RWPE1 (cell line): ENCODE measurements at places on chromosomes 1 and 21.
A peak's percentile ranks its signal among the peaks of the same experiment; 100 is the strongest.

DNA sequence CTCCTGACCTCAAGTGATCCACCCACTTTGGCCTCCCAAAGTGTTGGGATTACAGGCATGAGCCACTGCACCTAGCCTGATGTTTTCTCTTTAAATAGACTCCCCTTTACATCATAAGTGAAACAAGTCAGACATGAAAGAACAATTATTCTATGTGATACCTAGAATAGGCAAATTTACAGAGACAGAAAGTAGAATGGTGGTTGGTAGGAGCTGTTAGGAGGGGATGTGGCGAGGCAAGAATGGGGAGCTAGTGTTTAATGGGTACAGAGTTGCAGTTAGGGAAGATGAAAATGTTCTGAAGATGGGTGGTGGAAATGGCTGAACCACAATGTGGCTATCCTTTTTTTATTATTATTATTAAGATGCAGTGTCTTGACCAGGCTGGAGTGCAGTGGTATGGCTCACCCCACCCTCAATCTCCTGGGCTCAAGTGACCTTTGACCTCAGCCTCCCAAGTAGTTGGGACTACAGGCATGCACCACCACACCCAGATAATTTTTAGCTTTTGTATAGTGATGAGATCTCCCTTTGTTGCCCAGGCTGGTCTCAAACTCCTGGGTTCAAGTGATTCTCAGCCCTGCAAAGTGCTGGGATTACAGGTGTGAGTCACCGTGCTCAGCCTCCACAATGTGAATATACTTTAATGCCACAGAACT lies 28.4 kb downstream of the ELF3 start:
- no peak for DNase-seq

DNA sequence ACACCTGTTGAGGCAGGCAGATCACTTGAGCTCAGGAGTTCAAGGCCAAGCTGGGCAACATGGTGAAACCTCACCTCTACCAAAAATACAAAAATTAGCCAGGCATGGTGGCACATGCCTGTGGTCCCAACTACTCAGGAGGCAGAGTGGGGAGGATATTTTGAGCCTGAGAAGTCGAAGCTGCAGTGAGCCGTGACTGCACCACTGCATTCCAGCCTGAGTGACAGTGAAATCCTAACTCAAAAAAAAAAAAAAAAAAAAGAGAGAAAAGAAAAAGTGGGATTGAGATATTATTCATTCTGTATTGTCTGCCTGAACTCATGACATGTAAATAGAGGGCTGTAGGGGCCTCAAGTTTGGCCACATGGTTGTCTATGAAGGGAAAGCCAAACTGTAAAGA lies 37.3 kb downstream of the WNT2B start:
- no peak for DNase-seq

GRCh38 chr1:94927405-94928175 lies 680 bp upstream of the CNN3 start:
- DNase-seq, result no peak

- DNase-seq, result no peak
Measured at GRCh38 chr1:178107823-178108222, 13.9 kb downstream of the RASAL2 start.

GRCh38 chr1:213276236-213276635 lies 225.2 kb downstream of the RPS6KC1 start:
- no peak for DNase-seq

DNA sequence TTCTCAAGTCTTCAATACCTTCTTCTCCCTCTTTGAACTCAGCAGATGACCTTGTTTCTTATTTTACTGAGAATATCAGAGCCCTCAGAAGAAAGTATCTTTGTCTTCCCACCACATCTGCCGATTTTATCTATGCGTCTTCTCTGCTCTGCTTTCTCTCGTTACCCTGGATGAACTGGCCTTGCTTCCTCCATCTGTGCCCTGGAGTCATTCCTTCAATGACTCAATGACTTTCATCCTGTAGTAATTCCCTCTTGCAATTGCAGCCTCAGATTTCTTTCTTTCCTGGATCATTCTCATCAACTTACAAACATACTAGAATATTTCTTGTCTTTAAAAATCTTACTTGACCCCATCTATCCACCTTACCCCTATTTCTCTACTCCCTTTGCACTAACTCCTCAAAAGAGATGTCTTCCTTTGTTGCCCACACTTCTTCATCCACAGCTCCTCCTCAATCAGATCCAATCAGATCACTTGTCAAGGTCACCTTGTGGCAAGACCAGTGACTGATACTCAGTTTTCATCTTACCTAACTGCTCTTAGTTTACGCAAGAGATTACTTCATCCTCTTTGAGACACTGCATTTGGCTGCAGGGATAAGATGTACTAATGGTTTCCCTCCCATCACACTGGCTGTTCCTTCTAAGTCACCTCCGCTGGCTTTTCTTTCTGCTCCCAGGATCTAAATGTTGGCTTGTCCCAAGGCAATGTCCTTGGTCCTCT lies 8.2 kb upstream of the TGFBR3 start:
- DNase-seq, result no peak

DNA sequence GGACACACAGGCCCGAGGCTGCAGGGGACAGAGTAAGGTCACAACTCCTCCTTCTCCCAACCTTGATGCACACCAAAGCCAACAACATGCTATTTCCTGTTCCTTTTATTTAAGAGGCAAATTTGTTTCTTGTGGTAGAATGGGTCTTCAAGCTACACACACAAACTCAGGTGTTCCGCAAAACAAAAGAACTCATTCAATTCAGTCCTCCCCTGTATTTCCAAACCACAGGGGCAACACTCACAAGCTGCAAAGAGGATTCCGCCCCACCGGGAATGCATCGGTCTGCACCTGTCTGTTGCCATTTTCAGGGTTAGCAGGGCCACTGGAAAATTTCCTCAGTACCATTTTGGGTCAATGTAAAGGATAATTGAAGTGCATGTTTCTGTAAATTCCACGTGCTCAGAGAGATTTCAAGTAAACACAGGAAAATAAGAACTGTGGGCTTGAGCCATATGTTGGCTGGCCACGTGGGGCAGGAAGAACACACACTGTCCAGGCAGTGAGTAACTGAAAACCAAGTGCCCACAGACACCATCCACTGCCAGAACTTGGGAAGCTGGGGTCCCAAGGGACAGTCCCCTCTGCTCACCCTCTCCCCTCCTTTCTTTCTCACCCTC lies 145.2 kb upstream of the ERG start:
- no peak for DNase-seq

GRCh38 chr1:40853885-40854170 lies 8.3 kb downstream of the CITED4 start:
- DNase-seq, result no peak

DNA sequence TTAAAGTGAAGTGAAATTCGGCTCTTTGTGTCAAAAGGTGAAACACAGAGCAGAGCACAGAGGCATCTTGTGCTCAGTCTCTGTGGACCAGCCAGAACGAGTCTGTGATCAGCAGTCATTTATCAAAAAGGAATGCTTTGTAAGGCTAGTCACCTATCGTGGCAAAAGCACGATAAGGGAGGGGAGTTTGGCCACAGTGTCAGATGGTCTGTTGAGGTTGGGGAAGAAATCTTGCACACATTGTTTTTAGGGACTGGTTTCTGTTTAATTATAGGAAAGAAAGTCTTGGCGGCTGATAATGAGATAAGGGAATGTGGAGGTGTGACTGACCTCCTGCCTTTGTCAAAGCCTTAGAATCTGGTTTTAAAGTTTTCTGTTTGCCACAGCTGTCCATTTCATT lies 58.2 kb upstream of the KIAA1614 start:
- DNase-seq, result no peak

GRCh38 chr1:118300808-118301207 lies 115.8 kb upstream of the SPAG17 start:
- DNase-seq, result no peak

DNA sequence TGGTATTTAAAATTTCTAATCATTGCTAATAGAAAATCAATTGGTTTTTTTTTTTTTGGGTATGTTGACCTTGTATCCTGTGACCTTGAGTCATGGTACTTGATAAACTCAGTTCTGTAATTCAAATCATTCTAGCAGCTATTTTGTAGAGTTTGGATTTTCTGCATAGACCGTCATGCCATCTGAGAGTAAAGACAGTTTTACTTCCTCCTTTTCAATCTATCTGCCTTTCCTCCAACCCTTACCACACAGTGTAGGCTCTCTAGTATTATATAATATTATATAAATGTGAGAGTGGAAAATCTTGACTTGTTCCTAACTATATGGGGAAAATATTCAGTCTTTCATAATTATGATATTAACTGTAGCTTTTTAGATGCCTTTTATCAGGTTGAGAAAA lies 7.0 kb downstream of the TDRD5 start:
- DNase-seq, result no peak

- DNase-seq, result no peak
Measured at GRCh38 chr1:40394491-40395172, 21.1 kb downstream of the SMAP2 start.

GRCh38 chr1:26702680-26703038 lies 6.8 kb downstream of the ARID1A start:
- DNase-seq, result no peak

DNA sequence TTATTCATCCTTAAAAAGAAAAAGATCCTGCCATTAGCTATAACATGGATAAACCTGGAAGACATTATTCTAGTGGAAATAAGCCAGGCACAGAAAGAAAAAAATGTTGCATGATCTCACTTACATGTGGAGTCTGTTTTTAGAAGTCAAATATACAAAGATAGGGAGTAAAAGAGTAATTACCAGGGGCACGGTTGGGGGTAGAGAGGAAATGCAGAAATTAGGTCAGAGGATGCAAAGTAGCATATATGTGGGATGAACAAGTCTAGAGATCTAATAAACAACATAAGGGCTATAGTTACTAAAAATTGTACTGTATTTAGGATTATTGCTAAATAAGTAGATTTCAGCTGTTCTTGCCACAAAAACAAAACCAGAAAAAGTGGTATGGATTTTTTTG lies 61.4 kb upstream of the CD53 start:
- no peak for DNase-seq

DNA sequence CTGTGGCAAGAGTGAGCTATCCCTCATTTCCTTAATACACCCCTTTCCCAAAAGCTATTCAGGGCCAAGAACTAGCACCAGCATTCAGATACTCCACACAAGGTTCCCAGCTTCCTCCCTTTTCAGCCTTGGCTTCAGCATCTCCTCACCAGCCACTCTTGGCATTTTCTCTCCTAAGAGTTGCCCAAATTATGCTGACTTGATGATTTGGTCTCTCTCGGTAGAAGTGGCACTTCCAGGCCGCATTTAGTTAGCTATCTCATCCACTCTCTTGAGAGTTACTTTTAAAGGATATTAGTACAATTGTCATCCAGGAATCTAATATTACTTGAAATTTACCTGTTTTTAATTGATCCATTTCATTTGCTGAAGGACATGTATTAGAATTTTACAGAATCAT lies 199.0 kb upstream of the DMRTA2 start:
- DNase-seq, result no peak

DNA sequence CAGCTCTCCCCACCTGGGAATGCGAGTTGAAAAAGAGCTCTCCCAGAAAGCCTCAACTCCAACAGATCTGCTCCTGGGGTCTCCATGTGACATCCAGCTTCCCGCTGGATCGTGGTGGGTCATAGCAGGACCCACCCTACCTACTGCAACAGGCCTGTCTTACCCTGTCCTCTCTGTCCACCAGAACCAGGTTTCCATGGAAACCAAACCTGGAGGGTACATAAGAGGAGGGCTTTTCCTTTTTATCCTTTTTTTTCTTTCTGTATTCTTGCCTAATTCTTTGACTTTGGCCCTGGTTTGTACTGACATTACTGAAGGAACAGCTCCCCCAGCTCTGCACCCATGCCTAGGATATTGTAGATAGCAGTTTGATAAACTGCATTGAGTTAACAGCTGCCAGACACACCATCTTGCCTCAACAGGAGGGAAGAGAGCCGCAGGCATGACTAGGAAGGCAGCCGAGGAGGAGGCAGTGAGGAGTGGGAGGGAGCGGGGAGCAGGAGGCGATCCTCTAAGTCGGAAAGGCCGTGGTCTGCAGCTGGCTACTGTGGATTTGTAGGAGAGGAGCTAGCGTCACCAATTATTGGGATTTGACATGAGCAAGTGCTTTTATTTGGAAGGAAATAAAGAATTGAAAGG lies 9.7 kb upstream of the FMOD start:
- DNase-seq, result no peak

- peak; percentile 46 for DNase-seq
Measured at GRCh38 chr1:236143104-236143948, 987 bp downstream of the GPR137B start.

DNA sequence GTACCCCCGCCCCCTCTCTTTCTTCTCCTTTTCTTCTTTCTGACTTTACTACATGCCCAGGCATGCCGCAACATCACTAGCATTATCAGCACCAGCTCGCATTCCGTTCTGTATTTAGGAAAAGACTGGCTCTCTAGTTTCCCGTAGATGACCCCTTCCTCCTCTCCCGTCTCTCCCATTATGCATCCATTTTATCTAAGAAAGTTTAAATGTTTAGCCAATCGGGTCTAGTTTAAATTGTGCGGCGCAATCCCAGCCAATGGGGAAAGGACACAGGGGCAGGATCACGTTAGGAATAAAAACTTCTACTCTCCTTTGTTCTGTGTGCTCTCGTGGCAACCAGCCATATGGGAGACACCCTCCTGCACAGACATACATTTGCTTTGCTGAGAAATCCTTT lies 2.3 kb upstream of the KRTAP10-7 start:
- no peak for DNase-seq

DNA sequence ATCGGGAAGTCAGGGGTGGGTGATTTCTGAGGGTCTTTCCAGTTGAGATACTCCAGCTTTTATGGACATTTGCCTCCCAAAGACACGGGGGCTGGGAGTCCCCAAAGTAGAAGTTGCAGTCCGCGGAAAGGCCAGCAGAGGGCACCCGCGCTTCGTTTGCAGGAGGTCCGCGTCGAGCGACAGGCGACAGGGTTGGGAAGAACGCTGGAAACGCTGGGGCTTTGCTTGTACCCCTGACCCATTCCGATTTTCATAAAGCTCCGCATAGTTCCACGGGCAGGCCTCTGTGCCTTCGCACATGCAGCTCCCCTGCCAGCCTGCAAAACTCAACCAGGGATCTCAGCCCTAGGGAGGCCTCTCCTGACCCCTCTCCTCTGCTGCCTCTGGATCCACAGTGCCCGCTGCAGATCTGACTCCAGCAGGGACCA lies 44.2 kb upstream of the LAPTM5 start:
- peak; percentile 51 for DNase-seq

GRCh38 chr1:43962324-43962723 lies 7.5 kb upstream of the DPH2 start:
- no peak for DNase-seq

DNA sequence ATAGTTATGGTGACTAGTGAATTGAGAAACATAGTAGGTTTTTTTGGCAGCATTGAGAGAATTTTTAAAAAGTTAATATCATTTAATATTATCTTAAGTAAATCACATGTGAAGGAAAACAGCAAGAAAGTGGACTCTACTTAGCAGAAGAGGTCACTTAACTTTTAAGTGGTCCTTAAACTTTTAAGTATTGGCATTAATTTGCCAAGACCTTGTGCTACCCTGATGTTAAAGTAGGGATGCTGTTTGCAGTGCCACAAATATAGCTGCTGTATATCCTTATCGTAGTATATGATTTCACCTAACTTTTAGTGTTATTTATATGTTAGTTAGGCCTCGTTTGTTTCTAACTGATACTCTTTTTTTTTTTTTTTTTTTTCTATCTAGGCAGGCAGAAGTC lies 40.2 kb downstream of the SMG7 start:
- DNase-seq, result no peak

GRCh38 chr1:241424480-241424971 lies 67.5 kb upstream of the RGS7 start:
- DNase-seq, result no peak

GRCh38 chr1:58968360-58968952 lies 184.6 kb upstream of the JUN start:
- no peak for DNase-seq
